Activated CD4-positive, alpha-beta T cell treated with anti-CD3 and anti-CD28 coated beads, Interleukin-2, amount 10 ng/mL, durations not matched to agents 7 days and 5 days (primary cell): ENCODE measurements at places on chromosomes 3 and 15. TPM values are rescaled to one million over a fixed set of nuclear protein-coding genes. Genes with fewer than 3 reads are reported as not detected.

The NR2F2 gene
- not detected for total RNA-seq

The SPINK8 gene
- not detected for total RNA-seq

The PPP1R14D gene
- not detected for total RNA-seq

The LRRC2 gene
- total RNA-seq = 0.29 TPM

DNA sequence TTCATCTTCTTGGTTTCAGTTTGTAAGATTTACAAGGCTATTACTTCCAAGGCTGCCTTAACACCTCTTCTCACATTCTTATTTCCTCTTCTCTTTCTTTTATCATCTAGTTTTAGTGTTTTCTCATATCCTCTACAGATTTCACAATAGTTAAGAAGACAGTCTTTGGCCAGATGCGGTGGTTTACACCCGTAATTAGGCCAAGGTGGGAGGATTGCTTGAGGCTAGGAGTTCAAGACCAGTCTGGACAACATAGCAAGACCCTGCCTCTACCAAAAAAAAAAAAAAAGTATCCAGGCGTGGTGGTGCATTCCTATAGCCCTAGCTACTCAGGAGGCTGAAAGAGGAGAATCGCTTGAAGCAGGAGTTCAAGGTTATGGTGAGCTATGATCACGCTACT lies 3.5 kb upstream of the ALDH1A2 start:
- no peak for DNase-seq
- peaks cover 4% of the 10 kb centered on the region for H3K4me1 ChIP-seq
- peaks cover 55% of the 10 kb centered on the region for H3K27me3 ChIP-seq
- H3K4me3 ChIP-seq = no peak overlapping the region
- H3K36me3 ChIP-seq = no peaks in the 10 kb centered on the region

GRCh38 chr3:58249358-58250092 lies 11.9 kb downstream of the ABHD6 start:
- H3K36me3 ChIP-seq = no peaks in the 10 kb centered on the region
- no peak for DNase-seq
- peaks cover 5% of the 10 kb centered on the region for H3K4me1 ChIP-seq
- H3K4me3 ChIP-seq = no peak overlapping the region
- no peak overlapping the region for H3K27ac ChIP-seq

DNA sequence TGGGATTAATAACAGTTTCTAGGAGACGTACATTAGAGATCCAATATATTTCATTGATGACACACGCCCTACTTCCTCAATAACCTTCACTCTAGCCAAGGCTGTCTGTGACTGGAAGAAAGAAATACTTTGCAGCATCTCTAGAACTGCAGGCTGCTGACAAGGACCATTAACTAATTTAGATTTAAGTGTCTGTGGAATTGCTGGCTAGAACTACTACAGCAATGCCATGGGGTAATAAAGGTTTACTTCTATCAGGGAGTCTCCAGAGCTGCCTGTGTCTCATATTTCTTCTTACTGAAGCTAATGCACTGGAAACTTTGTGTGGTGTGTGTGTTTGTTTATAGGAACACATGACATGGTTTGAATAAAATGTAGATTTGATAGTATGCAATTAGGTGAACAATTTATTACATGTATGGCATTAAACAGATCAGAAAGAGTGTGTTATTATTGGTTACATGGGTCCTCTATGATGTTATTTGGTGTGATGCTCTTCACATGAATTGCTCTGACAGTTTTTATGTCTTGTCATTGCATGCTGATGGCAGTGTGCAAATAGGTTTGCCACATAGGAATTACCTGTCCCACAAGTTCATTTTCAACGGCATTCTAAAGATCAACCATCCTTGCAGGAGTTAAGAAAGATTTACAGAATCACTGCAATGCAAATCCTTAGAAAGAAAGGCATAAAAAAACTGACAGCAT lies 916.2 kb upstream of the CADM2 start:
- no peak overlapping the region for H3K27ac ChIP-seq
- H3K36me3 ChIP-seq = no peaks in the 10 kb centered on the region
- no peak for DNase-seq
- H3K4me1 ChIP-seq = no peaks in the 10 kb centered on the region
- no peaks in the 10 kb centered on the region for H3K27me3 ChIP-seq

- H3K27ac ChIP-seq = no peak overlapping the region
- H3K4me3 ChIP-seq = no peak overlapping the region
These were observed 26.9 kb downstream of the NEK10 start for GRCh38 chr3:27342267-27342666.

GRCh38 chr3:115805520-115805919 lies 182.2 kb downstream of the GAP43 start:
- H3K27me3 ChIP-seq = peaks cover 41% of the 10 kb centered on the region
- DNase-seq = no peak

- no peak overlapping the region for H3K4me3 ChIP-seq
- no peaks in the 10 kb centered on the region for H3K4me1 ChIP-seq
- H3K27ac ChIP-seq = no peak overlapping the region
- no peaks in the 10 kb centered on the region for H3K36me3 ChIP-seq
- H3K27me3 ChIP-seq = no peaks in the 10 kb centered on the region
These were observed 30.5 kb downstream of the TMEM44 start for GRCh38 chr3:194602669-194603171.

DNA sequence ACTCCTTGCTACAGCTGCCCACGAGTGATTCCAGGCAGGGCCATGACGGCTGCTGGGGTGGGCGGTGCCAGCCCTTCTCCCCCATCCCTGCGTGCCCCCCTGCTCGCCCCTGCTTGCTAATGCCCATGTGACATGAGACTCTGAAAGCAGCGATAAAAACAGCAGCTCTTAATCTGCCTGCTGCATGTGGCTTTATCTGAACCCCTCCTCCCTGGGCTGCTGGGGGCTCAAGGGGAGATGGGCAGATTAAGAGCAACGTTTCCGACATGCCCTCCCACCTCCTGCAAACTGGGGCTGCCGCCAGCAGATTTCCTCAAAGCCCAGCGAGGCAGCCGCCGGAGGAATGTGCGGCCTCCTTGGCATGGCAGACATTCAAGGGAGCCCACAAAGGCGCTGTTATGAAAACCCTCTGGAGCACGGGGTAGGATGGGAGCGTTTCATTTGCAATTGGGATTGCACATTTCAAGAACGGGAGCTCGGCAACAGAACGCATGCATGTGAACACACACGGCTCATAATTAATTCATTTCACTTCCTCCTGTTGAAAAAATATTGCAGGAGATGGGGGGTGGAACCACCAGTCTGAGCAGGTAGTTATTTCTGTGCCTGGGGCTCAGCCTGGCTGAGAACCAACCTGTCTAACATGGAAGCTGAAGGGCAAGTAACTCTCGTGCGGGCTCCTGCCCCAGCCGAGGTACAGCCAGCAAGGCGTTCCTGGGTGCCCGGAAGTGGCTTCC lies 504.2 kb upstream of the PROK2 start:
- peak overlapping the region; percentile 16 for H3K4me3 ChIP-seq
- H3K27ac ChIP-seq = no peak overlapping the region

DNA sequence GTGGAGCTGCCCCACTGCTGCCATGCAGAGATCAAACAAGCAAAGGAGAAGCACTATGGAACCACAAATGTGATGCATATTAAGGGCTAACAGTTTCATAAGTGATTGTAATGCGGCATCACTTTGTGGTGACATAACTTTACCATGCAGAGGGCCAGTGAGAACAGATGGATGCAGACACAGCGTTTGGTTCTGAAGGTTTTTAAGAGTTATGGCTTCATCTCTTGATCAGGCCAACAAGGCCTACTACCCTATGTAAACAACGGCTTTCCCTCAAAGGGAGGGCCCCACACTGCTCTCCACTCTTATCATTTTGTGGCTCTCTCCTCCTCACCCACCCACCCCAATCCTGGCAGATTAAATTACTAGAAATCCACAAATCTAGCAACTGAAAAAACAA lies 13.4 kb downstream of the NR2E3 start:
- no peak overlapping the region for H3K4me3 ChIP-seq
- no peak overlapping the region for H3K27ac ChIP-seq
- no peak for DNase-seq
- H3K27me3 ChIP-seq = no peaks in the 10 kb centered on the region

DNA sequence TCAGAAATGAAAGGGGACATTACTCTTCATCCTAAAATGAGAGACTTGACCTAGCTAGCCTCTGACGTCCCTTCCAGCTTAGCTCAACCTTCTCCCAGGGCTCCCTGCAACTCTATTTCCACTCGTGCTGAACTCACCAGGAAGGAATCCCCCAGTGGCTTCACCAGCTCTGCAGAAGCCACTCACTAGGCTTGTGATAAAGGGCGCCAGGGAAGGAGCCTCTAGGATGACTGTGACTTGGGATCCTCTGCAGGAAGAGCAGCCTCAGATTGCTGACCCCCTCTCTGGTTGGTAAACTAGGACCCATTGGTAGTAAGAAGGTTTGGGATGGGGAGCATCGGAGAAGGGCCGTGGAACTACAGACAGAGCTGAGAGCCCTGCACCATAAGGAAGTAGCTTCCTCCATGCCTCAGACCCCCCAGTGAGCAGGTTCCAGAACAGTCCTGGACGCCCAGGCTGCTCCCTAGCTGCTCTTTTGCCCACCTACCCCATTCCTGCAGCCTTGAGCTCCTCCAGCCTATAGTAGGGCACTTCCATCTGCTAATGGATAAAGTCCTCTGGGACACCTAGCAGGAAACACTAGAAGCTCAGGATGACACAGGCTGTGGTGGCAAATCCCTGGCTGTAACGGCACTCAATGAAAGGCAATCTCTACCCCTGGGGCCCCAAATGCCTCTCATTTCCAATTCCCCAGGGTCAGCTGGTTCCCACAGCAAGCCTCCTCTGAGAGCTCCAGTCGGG lies 26.0 kb downstream of the PLA2G4F start:
- peaks cover 17% of the 10 kb centered on the region for H3K27me3 ChIP-seq
- H3K36me3 ChIP-seq = no peaks in the 10 kb centered on the region
- no peak overlapping the region for H3K27ac ChIP-seq
- H3K4me1 ChIP-seq = no peaks in the 10 kb centered on the region
- H3K4me3 ChIP-seq = no peak overlapping the region

DNA sequence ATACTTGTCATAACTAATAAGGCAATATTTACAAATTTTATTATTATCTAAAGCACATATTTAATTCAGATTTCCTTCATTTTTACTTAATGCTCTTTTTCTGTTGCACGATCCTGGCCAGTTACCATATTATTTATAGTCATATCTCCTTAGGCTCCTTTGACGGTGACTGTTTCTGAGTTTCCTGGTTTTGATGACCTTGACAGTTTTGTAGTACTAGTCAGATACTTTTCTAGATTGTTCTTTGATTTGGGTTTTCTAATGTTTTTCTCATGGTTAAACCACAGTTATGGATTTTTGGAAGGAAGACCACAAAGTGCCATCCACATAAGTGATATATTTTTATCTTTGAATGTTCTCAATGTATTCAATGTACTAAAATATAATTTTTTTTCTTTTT lies 171.0 kb upstream of the NANOGP8 start:
- no peak overlapping the region for H3K27ac ChIP-seq
- no peaks in the 10 kb centered on the region for H3K27me3 ChIP-seq
- no peaks in the 10 kb centered on the region for H3K36me3 ChIP-seq
- DNase-seq = no peak

- no peaks in the 10 kb centered on the region for H3K4me1 ChIP-seq
- peaks cover 13% of the 10 kb centered on the region for H3K27me3 ChIP-seq
- DNase-seq = no peak
- H3K36me3 ChIP-seq = no peaks in the 10 kb centered on the region
- H3K27ac ChIP-seq = no peak overlapping the region
These were observed 45.5 kb downstream of the KBTBD12 start for GRCh38 chr3:127960421-127960965.

DNA sequence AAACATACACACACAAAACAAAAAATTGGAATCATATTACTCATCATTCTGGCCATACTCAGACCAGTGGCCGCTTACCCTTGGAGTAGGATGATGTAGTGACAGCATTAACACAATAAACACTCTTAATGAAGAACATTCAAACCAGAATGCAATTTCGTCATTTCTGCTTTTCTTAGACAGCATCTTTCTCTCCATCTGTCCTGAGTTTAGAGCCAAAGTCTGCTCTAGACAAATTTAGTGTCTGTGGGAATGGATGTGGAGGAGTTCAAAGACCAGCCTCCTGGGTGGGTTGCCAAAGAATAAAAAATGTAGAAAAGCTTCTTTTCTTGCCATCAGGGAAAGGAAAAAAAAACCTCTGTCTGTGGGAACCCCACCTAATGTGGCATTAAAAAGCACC lies 212.4 kb upstream of the POU1F1 start:
- H3K4me1 ChIP-seq = no peaks in the 10 kb centered on the region
- no peaks in the 10 kb centered on the region for H3K36me3 ChIP-seq
- no peak for DNase-seq
- H3K4me3 ChIP-seq = no peak overlapping the region
- no peak overlapping the region for H3K27ac ChIP-seq
- no peaks in the 10 kb centered on the region for H3K27me3 ChIP-seq

DNA sequence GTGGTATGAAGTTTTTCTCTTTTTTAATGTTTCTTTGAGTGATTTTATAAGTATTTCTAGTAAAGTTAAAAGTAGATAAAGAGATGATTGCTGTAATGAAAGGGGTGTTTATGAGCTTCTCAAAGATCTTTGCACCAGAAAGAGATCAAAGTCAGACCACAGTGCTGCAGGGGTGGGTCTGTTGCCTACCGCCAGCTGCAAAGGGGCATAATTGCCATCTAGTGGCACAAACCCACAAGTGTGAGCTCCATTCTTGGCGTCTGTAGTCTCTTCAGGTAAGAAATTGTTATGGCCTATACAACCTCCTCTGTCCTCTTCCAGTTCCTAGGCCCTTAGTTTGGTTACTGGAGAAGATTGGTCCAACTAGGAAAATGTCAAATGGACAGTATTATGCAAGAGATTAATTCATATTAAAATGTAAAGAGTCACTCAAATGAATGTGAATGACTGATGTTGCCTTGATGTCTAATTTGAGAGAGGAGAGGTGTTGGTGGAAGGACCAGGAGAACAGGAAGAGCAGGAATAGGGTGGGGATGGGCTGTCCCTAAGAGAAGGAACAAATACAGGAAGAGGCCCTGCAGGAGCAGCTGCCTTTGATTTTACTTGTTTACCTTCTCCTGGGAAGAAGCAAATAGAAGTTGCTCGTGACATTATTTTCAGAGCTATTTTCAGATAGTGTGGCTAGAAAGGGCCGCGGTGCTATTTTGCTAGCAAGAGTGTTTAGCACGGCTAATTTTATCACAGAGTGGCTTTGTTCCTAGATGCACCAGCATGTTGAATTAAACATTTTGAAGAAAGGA lies 53.0 kb upstream of the GSK3B start:
- no peak overlapping the region for H3K27ac ChIP-seq
- no peak overlapping the region for H3K4me3 ChIP-seq
- DNase-seq = peak; percentile 57

- peaks cover 5% of the 10 kb centered on the region for H3K36me3 ChIP-seq
- no peak for DNase-seq
- no peak overlapping the region for H3K4me3 ChIP-seq
- peaks cover 15% of the 10 kb centered on the region for H3K4me1 ChIP-seq
- peaks cover 61% of the 10 kb centered on the region for H3K27me3 ChIP-seq
- no peak overlapping the region for H3K27ac ChIP-seq
These were observed 6.8 kb upstream of the SKOR1 start for GRCh38 chr15:67818464-67818863.
